ENCODE measurements at places on chromosomes 12 and 14.

- DNase-seq, result no peak
Observed at GRCh38 chr12:7144414-7145120, 14.4 kb downstream of the CLSTN3 start.

DNA sequence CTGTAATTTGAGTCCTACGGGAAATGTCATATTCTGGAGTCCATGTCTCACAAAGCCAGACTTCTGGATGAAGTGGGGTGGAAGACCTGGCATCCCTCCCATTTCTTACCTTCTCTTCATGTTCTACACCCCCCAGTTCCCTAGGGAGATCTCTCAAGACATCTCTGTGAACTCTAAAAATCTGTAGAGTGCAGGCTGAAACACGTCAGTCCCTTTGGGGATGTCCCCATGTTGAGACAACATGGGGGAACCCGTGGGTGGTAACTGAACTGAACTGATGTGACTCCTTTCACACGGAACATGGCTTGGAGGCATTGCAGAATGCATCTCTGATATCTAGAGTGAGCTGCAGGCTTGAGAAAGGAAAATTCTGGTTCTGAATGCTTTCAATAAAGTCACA is 15.2 kb downstream of the SERPINA12 start:
- no peak for DNase-seq

- DNase-seq, result no peak
Observed at GRCh38 chr14:72611506-72611905, 282.4 kb downstream of the DPF3 start.

DNA sequence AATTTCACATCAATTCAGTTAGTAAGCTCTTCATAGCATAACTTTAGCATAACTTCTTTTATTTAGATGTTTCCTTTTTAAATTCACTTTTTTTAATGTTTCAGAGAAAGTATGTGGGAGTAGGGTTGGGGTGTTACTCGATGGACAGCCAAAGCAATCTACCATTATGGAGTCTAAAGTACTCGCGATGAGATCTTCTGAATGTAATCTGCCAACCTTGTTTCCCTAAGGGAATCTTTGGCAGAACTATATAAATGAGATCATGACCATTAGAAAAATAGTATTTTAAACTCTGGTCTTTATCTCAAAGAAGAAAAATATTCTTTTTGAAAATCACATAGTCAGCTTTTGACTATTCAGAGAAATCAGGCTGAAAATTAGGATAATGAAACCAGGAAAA is 103.9 kb downstream of the BBS10 start:
- DNase-seq, result no peak

DNA sequence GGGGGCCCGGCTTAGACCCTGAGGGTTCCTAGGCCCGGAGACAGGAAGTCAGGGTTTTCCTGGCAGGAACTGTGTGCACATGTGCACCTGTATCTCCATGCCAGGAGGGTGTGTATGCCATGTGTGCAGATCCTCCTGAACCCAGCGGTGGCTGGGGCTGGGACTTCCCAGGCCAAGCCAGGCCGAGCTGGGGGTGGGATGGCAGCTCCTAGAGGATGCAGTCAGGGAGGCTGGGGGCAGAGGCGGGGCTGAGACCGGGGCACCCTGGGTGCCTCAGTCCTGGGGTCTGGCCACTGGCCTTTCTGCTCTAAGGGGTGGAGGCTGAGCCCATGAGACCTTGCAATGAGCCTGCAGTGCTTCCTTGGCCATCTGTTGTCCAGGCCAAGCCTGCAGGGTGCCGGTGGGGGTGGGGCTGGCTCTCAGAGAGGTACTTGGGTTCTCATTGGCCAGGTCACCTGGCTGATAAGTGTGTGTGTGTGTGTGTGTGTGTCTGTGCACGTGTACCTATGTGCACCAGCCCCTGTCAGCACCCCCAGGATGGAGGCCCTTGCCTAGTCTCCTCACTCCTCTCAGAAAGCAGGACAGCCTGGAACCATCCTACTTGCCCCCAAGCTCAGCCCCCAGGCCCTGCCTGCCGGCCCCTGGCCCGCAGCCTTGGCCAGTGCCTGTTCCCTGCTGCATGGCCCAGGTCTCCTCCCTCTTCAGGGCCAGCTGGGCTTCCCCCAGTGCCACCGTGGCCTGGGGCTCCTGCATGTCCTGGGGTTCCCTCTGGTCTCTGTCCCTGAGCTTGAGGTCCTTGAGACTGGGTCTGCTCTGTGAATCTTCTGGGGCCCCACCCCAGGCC is 10.6 kb upstream of the TNFAIP2 start:
- no peak for DNase-seq

DNA sequence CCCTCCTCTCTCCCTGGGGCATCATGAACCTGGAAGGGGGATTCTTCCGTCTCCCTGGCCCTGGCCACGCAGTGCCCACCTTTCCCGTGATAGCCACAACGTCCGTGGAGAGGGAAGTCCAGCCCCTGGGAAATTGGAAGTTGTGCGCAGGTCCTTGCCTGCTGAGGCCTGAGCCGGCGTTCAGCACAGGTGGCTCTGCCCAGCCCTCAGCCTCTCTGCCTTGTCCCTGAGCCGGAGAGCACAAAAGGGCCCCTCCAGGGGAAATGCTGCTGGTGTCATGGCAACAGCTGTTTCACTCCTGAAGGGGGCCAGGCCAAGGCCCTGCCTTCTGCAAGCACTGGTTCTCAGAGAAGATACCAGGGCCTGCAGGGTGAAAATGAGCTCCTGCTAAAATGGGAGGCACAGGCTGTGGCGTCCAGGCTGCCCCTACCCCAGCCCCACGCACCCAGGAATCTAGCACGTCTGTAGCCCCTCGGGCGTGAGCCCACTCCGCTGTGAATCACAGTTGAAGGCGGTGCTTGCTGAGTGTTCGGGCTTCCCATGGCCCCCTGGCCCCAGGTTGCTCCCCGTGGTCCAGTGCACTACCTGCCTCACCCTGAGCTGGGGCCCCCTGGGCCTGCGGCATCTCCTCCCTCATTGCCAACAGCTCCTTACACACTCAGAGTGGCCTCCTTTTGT is 149.4 kb downstream of the ADGRD1 start:
- no peak for DNase-seq

DNA sequence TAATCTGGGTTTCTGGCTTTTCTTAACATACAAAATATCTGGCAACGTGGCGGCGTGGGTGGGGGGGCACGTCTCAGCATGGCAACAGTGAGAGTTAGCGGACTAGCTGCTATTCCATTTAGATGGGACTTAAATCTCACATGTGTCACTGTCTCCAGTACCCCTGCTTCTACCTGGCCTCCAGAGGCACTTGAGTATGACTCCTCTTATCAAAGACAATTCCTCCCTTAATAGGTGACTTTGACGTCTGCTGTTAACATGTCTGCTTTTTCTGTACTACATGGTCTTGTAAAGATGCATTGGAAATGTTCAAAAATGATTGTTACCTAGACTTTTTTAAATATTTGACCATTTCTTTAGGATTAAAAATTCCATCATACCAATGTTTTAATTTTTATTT is 456.2 kb downstream of the TMTC2 start:
- DNase-seq, result no peak

DNA sequence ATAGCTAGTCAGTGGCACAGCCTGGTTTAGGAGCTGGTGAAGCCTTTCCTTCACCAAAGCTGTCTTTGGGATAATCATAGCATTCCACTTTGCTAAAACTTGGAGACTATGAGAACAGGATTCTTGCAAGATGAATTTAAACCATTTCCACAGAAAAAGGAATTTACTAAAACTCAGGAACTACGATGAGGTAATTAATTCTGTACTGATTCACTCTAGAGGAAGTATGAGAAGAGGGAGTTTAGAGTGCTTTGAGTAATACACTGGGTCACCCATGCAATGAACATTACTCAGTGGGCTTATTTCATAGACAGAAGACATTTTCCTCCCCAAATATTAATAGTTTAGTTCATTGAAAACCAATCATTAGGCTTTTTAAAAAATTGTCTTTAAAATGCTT is 73.0 kb downstream of the RMST start:
- no peak for DNase-seq

GRCh38 chr12:130031571-130032189 is 127.9 kb upstream of the TMEM132D start:
- DNase-seq, result no peak

DNA sequence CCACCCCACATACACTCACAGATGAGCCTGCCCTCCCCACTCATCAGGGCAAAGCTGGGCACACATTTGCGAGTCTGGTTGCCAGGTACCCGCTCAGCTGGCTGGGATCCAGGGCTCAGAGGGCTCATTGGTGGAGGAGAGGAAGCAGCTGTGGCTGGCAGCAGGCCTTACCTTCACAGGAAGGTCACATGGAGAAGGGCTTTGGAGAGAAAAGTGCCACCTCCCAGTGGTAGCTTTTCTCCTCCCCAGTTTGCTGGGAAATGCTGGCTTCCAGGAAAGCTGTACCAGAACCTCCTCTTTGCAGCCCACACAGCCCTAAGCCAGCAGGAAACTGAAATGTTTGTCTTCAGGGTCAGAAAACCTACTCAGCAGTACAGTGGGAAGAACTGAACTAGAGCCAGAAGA is 55.6 kb downstream of the LGMN start:
- peak; percentile 39 for DNase-seq

All from NCI-H187 treated with DMSO at 0.1 percent for 48 hours (cell line).